ENCODE measurements at places on chromosomes 3 and 15.

DNA sequence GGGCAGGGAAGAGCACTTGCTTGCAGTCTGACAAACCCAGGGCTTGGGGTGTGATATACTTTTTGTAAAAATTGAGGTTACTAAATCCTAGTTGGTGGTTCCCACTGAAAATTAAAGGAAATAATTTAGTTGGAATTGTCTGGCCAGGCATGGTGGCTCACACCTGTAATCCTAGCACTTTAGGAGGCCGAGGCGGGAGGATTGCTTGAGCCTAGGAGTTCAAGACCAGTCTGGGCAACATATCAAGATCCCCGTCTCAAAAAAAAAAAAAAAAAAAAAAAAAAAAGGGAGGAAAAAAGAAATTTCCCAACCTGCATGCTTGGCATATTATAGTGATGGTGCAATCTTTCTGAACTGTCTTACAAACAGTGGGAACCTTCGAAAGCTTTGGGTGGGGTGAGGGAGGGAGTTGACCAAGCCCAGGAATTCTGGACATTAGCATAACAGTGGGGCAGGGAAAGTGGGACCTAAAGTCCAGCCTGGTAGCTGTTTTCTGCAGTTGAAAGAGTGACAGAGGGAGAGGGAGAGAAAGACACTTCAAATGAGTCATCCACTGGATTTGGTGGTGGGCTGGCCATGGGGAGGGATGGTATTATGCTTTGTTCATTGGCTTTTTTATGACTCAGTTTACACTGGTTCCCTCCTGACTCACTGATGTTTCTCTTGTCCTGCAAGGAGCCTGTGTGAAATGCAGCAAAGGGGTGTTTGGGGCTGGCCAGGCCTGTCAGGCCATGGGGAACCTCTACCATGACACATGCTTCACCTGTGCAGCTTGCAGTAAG, 41.1 kb downstream of the LIMD1 start:
- no peak for DNase-seq

DNA sequence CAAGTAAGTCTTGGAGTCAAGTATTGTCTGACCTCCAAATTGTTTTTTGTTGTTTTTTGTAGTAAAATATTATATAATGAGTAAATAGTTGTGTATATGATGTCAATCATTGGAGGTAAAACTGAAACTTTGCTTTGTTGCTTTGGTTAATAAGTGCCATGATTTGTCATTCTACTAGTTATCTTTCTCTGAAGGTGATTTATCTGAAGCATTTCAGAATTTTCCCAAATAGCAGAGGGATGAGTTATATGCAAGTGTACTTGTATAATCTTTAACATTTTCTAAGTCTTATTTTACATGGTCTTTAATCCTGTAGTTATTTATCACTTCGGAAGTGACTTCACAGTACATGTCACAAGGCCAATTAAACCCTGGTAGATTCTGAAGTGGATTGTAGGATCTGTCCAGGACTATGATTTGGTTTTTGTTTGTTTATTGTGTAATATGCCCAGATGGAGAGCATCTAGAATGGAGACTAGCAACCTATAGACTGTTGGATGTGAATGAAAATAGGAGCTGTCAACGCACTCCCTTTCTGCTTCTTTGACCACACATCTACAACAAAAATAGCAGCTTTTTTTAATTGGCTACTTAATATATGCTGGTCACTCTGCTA, 93.1 kb upstream of the SAMMSON start:
- no peak for DNase-seq

DNA sequence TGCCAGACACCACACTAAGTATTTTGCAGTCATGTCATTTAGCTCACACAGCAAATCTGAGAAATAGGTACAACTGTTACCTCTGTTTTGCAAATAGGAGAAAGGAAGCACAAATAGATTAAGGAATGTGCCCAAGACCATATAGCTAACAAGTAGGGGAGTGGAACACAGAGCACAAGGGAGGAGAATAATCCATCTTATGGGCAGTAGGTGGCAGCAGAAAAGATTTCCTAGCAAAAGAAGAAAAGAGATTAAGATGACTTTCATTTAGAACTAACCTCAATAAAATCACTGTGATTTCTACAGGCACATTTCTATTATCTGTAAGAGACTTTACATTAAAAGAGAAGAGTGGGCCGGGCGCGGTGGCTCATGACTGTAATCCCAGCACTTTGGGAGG, 49.1 kb downstream of the NR1I2 start:
- DNase-seq: no peak

- no peak for DNase-seq
Measured at GRCh38 chr15:61840090-61840489, 220.2 kb downstream of the VPS13C start.

GRCh38 chr3:150703299-150703755, 393 bp downstream of the ERICH6 start:
- peak; percentile 54 for DNase-seq

GRCh38 chr3:46406443-46406787, 451 bp downstream of the CCR5AS start:
- peak; percentile 10 for DNase-seq

DNA sequence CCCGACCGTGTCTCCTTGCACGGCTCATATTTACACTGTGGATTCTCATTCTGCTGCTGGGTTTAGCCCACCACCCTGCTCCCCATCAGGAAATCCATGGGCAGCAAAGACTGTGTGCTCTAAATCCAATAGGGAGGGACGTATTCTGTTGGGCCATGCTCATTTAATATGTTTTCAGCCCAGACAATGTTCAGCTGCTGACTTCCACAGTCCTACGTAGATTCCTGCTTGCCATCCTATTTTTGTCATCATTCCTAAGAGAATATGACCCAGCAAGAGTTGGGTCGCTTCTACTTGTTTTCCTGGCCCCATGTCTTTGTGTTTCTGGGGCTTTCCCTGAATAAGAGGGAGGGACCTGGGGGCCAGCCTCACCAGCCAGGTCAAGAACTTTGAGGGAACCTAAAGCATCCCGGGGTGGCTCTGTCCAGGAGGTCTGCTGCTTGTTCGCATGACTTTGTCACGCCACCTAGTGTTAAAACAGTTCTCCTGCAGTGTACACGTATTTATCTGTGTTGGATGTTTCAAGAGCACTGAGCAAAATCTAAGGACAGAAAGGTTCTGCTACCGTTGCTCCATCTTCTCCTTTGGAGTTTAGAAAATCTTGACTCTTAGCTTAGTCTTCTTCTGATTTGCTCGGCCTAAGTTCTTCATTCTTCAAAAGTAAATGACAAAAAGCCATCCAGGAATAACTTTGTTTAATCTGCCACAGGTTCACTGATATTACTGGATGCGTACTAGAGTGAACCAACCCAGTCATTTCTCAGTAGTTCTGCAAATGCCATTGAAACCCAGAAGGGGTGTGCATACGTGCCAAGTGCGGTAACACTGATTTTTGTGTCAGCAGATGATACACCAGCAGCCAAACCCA, 79.8 kb upstream of the NR2E3 start:
- DNase-seq: peak; percentile 23

DNA sequence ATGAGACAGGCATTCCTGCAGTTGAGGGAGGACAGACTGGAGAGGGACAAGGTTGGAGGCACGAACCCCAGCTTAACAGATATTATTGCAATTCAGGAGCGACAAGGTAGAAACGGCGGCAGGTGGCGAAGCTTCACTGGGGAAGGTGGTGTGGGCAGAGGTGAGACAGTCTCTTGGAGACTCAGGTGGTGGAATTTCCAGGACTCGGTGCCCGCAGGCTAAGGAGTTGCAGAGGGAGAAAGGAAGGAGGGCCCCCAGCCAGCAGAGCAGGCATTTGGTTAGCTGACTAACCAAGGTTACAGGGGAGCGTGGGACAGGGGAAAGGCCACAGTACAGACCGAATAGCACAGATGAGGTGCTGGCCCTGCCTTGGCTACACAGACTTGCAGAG, 3.0 kb downstream of the FAM174B start:
- no peak for DNase-seq

- no peak for DNase-seq
Measured at GRCh38 chr3:122105626-122106025, 50.5 kb downstream of the CD86 start.

GRCh38 chr15:73748730-73749129, 4.4 kb downstream of the INSYN1 start:
- no peak for DNase-seq

GRCh38 chr15:56763141-56763895, 30.0 kb upstream of the ZNF280D start:
- no peak for DNase-seq

DNA sequence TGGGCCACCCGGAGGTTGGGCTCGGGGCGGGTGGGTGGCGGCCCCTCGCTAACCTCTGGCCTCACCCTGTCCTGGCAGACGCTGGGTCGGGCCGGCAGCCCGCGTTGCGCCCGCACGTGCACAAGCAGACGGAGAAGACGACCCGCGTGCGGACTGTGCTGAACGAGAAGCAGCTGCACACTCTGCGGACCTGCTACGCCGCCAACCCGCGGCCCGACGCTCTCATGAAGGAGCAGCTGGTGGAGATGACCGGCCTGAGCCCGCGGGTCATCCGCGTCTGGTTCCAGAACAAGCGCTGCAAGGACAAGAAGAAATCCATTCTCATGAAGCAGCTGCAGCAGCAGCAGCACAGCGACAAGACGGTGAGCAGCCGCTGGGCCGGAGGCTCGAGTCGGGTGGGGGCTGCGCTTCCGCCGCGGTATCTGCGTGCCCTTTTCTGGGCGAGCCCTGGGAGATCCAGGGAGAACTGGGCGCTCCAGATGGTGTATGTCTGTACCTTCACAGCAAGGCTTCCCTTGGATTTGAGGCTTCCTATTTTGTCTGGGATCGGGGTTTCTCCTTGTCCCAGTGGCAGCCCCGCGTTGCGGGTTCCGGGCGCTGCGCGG, 3.7 kb downstream of the ISL2 start:
- no peak for DNase-seq
